ENCODE measurements at places on chromosomes 7 and 10.

- DNase-seq: no peak
Observed at GRCh38 chr7:14368285-14368684, 378.8 kb upstream of the ETV1 start.

- no peak for DNase-seq
Observed at GRCh38 chr7:86320889-86321288, 322.8 kb upstream of the GRM3 start.

- DNase-seq: no peak
Observed at GRCh38 chr7:112897839-112898431, 107.7 kb upstream of the TMEM168 start.

- no peak for DNase-seq
Observed at GRCh38 chr10:114684822-114685209, 26.7 kb upstream of the ABLIM1 start.

DNA sequence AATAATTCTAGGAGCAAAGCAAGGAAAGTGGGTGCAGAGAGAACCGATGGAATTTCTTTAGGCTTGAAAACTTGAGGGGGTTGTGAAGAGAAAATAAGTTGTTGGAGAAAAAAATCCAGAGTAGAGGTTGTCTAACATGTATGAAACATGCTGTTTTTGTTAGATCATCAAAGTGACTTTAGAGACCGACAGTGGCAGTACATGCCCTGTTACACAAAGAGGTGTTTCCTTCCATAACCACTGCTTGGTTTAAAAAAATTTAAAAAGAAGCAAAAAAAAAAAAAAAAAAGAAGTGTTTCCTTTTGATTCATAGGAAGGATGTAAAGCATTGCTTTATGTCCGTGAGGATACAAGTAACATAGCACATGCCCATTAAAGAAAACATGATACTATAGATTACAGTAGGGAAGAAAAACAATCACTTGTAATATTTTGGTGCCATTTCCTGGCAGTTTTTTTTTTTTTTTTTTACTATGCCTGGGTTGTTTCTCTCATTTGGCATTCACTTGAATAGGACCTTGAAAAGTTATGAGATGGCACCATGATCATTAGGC, 6.1 kb downstream of the ENTPD1 start:
- no peak for DNase-seq

GRCh38 chr10:11255796-11256444, 238.2 kb downstream of the CELF2 start:
- DNase-seq: no peak

DNA sequence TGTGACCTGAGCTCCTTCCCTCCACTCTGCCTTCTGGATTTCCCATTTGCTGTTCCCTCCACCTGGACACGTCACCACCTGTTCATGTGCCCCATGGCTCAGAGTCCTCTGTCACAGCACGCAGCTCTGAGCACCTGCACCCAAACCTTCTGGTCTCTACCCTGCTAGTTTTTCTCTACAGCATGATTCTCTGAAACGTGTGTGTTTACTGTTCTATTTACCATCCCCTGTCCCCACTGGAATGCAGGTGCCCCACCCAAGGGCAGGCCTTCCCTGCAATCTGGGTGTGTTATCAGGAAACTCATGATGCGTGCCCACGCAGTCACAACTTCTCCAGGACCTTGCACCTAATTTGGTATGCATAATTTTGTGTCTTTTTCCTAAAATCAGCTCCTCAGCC, 284.4 kb upstream of the IGFBP3 start:
- no peak for DNase-seq

DNA sequence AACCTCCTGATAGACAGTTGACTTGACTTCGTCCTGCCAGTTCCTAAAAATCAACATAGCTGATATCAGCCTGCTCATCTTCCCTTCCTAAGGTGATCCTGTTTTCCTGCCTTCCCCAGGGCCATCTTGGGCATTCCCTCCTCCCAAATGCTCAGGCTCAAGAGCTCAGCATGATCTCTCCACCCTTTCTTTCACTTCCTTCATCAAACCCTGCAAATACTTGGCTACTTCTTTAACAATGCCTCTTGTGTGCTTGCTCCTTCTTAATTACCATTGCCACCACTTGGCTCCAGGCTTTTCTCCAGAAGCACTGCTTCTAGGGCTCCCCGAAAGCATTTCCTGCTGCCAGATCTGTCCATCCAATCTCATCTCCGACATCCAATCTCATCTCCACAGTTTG, 7.3 kb downstream of the FSCN3 start:
- DNase-seq: no peak

DNA sequence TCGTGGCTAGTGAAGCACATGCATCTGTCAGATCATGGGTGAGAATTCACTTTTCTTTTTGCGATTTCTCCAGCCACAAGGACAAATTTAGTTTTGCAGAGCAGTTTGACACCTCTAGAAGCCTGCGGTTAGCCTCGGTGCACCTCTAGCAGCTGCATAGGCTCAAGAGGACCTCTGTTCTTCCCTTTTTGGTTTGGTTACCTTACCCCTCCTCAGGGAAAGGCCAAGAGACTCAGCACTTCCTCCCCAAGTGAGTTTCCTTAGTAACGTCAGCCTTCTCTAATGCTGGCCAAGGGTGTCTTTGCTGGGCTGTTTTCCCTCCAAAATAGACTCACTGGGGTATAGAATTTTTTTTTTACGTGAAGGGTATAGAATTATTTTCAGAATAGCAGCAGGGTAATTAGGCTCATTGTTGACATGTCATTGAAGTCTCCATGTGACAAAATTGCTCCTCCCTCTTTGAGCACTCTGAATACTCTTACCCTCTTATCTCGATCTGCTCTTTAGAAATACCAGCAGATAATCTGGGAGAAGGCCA, 97.8 kb downstream of the AUTS2 start:
- DNase-seq: no peak

DNA sequence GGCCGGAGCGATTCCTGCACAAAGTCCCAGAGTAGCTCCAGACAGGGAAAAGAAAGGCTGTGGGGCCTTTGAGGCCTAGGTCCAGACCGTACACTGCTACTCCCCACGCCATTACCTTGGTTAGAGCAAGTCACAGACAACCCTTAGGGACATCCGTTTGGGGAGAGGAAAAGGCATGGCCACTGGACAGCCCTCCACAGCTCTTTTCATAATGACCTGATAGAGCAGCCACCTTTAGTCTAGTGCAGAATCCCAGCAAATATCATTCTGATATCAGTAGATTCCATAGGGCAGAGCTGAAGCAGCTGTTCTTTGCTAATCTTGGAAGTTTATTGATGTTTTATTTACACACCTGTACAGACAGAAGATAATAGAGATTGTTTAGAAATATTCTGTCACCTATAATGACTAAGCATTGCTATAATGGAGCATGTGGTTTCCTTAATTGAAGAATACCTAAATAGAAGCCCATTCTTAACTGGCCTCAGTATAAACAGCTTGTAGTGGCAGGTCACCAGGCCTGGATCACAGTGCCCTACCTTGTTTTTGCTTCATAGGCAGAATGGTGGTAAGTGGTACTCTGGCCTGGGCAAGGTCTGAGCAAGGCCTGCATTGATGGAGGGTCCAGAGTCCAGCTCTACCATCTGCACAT, 27.9 kb downstream of the OGDH start:
- no peak for DNase-seq

DNA sequence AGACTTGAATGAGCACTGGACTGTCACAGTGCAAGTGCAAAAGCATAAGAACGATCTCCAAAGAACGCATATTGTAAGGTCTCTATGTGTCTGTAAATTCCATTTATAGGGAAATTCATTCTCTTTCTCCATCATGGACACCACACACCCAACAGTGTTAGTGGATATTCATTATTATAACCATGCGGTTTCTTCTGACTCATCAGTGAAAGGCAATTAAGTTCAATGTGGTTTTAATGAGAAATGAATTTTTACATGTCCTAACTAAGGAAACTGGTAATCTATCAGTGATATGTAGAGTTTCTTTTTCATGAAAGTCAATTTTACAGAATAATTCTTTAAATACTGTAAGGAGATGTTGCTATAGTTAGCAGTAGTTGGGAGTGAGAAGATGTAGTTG, 25.9 kb downstream of the GIMAP8 start:
- no peak for DNase-seq

- DNase-seq: no peak
Observed at GRCh38 chr7:138021889-138022288, 20.0 kb upstream of the CREB3L2 start.

- DNase-seq: no peak
Observed at GRCh38 chr7:10568891-10569290, 404.8 kb upstream of the PHF14 start.

- DNase-seq: no peak
Observed at GRCh38 chr7:47179812-47180515, 401.9 kb downstream of the TNS3 start.

GRCh38 chr7:105352901-105353668, 35.6 kb downstream of the SRPK2 start:
- no peak for DNase-seq

DNA sequence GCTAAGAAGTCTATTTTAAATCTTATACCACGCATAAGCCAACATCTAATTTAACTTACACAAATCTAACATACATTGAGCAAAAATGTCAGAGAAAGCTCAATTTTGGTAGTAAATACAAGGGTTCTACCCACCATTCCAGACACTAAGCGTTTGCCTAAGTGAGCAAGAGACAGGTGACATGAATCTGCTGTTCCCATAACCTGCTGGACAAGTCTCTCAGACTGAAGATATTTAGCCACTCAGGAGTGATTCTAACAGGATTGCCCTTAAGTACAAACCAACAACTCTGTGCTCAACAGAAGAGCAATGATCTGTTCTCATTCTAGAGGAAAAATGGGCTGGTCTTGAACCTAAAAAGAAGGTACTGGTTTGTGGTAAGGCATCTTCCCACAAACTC, 18.8 kb downstream of the EZH2 start:
- no peak for DNase-seq

DNA sequence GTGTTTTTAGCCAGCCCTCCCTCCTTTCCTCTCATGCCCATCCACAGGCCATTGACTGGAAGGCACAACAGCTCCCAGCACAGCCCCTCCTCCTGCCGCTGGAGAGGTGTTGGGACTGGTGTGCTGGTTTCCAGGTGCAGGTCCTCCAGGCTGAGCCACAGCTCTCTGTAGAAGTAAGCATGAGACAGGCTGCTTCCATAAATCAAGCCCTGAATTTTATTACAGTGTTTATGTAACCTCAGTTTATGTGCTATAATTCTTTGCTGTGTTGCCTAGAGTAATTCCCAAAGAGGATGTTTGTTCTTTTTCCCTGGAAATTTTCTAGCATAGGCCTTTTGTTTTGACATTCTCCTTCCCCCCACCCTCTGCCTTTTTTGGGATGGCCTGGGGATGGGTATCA, 445.8 kb downstream of the AUTS2 start:
- no peak for DNase-seq

GRCh38 chr7:1210321-1210978, 22.2 kb upstream of the UNCX start:
- DNase-seq: no peak

GRCh38 chr7:3682028-3682710, 381.1 kb downstream of the SDK1 start:
- no peak for DNase-seq

GRCh38 chr10:31358688-31359330, 39.8 kb downstream of the ZEB1 start:
- DNase-seq: no peak

DNA sequence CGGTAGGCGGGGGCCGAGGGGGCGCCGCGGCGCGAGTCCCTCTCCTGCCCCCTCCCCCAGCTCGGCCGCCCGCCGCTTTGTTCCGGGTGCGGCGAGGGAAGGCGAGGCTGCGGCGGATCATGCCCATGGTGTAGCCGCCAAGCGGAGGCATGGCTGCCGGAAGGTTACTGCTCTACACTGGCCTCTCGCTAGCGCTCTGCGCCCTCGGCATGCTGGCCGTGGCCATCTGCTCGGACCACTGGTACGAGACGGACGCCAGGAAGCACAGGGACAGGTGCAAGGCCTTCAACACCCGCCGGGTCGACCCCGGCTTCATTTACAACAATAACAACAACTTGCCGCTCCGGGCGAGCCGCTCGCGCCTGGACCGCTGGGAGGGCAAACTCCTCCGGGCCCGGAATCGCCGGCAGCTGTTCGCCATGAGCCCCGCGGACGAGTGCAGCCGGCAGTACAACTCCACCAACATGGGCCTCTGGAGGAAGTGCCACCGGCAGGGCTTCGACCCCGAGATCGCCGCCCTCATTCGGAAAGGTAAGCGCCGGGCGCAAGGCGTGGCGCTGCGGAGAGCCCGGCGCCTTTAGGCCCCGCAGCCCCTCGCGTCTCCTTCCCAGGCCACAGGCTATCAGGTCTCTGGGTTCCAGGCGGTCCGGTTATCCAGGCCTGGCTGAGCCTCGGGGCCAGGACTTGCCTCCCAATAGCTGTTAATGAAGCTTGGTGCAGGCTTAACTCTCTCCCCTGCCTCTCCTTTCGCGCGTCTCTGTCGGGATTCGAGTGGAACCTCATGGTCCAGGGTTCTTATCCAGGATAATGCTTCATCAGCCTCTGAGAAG, 513 bp downstream of the TMEM178B start:
- no peak for DNase-seq

DNA sequence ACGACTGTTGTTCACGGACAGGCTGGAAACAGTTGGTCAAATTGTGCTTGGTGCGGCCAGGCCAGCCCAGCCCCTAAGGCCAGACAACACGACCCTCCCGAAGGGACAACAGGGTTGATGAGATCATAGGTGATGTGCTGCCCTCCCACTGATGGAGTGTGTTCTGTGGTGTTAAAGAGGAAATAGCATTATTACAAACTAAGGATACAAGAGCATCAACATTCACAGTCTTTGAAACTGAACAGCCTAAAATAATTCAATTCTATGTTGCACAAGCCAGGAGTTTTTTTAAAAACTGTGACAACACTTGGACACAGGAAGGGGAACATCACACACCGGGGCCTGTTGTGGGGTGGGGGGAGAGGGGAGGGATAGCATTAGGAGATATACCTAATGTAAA, 87.6 kb downstream of the FAM53B start:
- no peak for DNase-seq

DNA sequence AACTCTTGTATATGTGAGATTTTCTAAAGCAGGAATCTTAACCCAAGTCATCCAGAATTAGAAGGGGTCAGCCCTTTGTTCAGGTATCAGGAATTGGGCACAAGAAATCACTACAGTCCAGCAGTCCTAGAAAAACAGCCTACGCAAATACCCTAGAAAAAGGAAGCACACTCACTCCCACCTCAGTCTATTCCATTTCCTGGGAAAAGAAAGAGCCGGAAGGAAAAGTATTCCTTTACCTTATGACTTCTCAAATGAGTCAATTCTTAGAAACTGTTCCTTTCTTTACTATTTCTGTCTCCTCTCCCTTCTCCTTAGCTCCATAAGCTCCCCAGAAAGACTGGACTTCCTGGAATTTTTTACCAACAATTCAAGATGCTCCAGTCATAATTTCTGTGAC, 62.7 kb downstream of the DNAJC12 start:
- no peak for DNase-seq
